ENCODE measurements at places on chromosomes 3 and 15.

- no peak for DNase-seq
These were observed 219.7 kb upstream of the LINGO1 start for GRCh38 chr15:77852241-77853007.

- no peak for DNase-seq
These were observed 701.4 kb upstream of the LMCD1 start for GRCh38 chr3:7800006-7800780.

- DNase-seq: no peak
These were observed 6.7 kb downstream of the LPCAT4 start for GRCh38 chr15:34360298-34360697.

DNA sequence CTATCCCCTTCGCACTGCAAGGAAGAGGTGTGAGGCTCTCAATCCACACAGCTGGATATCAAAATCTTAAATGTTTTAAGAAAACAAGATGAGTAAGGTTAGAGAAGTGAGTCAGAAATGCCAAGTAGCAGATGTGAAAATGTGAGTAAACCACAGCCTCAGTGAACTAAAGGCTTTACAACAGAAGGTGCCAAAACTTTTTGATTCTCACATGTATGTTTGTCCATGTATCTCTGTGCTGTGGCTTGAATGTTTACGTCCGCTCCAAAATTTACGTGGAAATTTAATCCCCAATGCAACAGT, 126.8 kb upstream of the PFN2 start:
- DNase-seq: no peak

GRCh38 chr15:58457466-58457965, 25.7 kb downstream of the LIPC start:
- peak; percentile 50 for DNase-seq

GRCh38 chr3:45628746-45629145, 34.2 kb downstream of the LIMD1 start:
- no peak for DNase-seq

- DNase-seq: no peak
These were observed 8.0 kb downstream of the IP6K2 start for GRCh38 chr3:48709051-48709461.

- peak; percentile 4 for DNase-seq
These were observed 978 bp upstream of the CMC1 start for GRCh38 chr3:28240441-28240840.
